ENCODE measurements at places on chromosomes 3 and 15.

GRCh38 chr15:29921130-29921601, 98.9 kb upstream of the TJP1 start:
- ATAC-seq: no peak

DNA sequence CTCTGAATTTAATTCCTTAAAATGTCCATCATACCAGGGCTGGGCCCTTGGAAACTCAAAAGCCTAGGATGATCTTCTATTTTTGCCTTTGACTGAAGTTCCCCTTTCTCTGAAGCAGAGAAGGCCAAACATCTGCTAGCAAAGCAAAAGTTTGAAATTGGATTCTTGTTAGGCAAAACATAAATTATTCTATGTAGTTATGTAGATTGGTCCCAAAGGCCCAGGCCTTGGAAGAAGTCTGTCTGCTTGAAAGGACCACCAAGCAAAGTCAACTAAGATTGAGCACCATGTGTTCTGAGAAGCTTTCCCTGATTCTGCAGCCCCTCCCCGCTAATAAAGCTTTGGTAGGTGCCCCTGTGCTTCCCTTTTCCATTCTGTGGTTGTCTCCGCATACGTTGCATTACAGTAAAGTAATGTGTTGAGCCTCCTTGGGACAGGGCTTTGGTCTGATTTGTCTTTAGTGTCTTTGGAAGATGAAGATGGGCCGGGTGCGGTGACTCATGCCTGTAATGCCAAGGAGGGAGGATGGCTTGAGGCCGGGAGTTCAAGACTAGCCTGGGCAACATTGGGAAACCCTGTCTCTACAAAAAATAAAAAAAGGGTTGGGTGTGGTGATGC, 56.4 kb downstream of the RPL39L start:
- ATAC-seq: no peak

DNA sequence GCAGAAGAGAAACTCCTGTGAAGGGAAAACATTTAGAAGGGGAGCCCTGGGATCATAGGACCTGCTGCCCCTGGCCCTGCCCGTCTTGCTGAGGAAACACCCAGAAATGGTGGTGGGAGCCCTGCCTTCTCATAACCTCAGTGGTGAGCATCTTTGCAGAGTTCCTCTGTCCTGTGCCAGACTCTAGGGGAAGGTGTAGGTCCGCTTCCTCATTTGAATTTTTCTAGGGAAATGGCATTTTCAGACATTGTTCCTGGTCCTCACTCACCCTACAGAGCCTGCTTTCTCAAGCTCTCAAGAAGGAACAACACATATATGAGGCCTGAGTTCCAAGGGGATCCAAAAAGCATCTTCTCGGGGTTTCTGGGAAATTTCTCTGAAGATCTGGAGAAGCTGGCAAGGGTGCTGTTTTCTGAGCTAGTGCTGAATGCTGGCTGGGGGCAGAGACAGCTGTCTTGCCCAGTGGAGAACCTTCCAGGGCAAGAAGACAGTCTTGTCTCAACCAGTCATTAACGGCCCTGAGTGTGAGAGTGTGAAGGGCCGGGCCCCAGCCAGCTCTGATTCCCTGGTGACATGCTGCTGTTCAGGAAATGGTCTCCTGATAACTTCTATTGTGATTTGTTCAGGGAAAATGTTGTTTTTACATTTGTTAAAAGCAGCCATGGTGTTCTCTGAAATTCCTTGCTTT, 283.1 kb upstream of the LRRFIP2 start:
- ATAC-seq: no peak

- ATAC-seq: no peak
These were observed 5.0 kb upstream of the IL17RE start for GRCh38 chr3:9897408-9898372.

GRCh38 chr3:48015431-48016180, 610 bp downstream of the MAP4 start:
- ATAC-seq: no peak

- no peak for ATAC-seq
These were observed 67.7 kb upstream of the NSMCE3 start for GRCh38 chr15:29337156-29337959.

DNA sequence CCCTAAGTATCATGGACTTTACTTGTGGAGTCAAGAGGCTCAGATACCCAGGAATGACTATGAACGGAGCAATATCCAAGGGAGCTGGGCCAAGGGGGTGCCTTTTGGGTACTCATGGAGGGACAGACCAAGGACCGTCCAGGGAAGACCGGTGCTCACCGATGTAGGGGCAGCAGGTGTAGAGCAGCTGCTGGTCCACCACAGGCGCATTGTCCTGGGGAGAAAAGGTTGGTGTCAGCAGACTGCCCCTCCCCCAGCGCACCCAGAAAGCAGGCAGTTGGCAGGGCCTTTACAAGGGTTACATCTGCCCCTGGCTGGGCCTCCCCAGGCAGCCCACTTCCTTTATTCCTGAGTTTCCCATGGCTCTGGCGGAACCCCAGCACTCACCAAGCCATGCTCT, 7.5 kb downstream of the CDAN1 start:
- ATAC-seq: no peak

DNA sequence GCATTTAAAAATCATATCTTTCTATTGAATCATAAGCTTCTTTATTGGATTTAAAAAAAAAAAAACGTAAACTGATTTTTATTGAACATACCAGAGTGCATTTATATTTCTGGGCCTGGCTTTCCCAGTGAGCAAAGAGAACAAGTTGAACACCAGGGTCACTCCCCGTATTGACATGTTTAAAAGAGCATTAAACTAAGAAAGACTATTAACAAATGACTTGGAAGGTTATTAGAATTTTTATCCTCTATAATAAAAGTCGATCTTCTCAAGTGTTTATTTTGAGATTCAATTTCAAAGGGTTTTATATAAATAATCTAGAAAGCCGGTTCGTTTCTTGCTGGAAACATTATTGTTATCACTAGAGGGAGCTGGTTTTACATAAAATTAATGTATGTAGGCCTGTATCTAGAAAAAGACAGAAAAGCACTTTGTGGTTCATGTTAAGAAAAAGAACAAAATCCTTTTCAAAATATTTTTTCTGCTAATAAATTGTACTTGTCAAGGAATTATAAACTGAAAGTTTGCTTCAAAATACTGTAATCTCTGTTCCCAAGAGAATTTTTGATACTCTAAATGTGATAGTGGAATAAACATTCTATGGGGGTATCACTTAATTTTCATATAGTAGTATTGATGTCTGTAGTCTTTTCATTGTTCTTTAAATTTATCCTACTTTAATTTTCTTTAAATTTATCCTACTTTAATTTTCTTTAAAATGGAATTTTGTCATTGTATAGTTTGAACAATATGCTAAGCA, 321.8 kb upstream of the MME start:
- no peak for ATAC-seq

GRCh38 chr15:43974852-43975251, 148.1 kb downstream of the WDR76 start:
- no peak for ATAC-seq

DNA sequence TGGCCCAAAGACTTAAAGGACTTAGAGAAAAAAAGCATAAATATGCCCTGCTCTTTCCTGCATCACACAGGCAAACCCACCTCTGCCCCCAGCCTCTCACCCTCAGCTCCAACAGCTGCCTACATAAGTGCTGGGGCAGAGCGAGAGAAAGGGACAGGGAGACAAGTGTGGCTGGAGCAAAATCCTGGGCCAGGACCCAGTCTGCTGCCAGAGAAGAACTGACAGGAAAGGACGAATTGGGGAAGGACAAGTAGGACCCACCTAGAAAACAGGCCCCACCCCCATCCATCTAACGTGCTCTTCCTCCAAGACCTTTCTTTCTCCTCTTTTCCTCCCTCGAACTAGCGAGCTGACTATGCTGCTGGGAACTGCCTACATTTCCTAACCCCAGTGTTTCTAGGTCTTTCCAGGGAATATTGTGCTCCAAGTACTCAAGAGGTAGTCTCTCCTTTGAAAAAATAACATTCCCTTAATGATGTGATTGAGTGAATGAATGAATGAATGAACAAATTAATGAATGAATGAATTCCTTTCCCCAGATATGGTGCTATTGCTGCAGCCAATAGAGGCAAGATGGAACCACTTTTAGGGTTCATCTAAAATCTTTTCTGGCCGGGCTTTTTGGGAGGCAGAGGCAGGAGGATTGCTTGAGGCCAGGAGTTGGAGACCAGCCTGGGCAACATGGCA, 18.4 kb downstream of the IGDCC4 start:
- no peak for ATAC-seq

GRCh38 chr3:14879211-14879874, 60.6 kb downstream of the FGD5 start:
- peak; percentile 44 for ATAC-seq

DNA sequence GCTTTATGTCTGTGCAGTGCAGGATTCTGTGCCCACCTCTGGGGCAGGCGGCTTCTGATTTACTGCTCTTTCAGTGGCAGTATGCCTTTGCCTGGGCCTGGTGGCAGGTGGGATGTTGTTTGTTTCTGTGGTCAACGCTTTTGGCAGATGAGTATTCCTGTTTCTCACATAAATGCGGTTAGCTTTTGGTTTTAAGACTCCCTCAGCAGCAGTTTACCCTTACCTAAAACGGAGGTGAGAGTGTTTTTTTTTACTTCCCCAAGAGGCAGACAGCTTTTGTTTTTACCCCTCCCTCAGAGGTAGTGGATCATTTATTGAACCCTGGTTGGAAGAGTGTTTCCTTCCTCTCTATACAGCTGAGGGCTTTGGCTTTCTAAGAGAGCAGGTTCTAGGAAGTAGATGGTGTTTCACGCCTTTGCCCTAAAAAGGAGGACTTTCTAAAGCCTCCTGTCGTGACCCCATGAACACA, 134.1 kb upstream of the PLSCR5 start:
- no peak for ATAC-seq

- no peak for ATAC-seq
These were observed 104.8 kb upstream of the OSTN start for GRCh38 chr3:191094057-191094845.

DNA sequence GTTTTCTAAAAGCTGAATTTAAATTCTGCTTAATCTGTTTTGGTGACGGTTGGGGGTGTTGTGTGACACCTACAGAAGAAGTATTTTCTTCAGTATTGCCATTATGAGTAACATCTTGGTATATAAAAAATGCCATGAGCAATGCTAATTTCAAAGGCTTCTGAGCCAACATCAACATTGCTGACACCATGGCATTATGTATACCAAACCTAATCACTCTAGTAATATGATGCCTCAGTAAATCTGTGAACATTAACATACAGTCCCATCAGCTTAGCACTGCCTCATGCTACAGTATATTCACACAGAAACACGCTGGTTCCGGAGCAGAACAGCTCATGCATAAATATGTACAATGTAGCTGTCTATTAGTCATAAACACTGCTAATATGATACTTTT, 75.8 kb downstream of the ZPLD1 start:
- no peak for ATAC-seq

- ATAC-seq: no peak
These were observed 48.8 kb upstream of the SRGAP3 start for GRCh38 chr3:9298236-9298635.

DNA sequence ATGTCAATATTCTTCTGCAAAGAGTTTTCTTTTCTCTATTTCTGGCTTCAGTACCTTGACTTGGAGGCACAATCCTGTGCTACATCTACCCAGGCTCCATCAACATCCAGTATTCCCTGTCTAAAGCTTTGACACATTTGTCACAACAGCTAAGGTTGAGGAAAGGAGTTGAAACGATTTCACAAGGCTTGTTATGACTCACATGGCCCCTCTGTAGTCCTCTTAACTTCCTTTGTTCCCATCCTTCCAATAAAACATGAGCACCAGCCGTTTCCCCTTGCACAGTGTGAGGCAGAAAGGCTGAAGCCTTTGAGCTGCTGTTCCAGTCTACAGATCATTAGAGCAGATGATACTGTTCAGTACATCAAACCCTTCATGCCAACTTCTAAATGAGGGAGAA, 163.0 kb upstream of the TMCO5A start:
- no peak for ATAC-seq

DNA sequence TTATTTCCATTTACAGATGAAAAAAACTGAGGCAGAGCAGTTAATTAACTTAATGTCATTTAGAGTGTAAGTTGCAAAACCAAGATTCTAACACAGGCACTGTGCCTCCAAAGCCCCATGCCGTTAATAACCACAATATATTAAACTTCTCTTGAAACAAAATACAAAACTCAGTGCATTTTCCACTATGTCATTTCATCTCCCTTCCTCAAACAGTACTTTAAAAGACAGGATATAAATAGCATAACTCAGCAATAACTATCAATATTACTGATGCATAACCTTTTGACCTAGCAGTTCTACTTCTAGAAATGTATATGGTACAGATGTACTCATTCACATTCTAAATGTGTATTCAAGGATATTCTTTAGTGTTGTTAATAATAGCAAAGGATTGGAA, 5.1 kb upstream of the TASOR start:
- ATAC-seq: no peak

DNA sequence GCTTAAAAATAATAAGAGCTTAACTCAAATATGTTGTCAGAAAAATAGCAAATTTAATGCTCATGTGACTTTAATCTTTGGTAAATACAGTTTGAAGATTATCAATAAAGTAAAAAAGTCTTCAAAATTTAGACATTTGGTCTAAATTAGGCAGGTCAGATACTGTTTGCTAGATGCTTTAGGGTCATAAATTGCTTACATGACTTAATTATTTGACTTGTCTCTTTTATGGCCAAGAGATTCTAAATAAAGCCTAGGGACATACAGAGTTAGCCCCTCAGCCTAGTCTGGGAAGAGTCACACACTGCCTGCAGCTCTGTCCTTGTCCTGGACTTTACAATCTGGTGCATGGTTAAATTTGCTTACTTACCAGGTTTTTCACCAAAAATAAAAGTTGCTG, 198.3 kb upstream of the LRRFIP2 start:
- no peak for ATAC-seq

DNA sequence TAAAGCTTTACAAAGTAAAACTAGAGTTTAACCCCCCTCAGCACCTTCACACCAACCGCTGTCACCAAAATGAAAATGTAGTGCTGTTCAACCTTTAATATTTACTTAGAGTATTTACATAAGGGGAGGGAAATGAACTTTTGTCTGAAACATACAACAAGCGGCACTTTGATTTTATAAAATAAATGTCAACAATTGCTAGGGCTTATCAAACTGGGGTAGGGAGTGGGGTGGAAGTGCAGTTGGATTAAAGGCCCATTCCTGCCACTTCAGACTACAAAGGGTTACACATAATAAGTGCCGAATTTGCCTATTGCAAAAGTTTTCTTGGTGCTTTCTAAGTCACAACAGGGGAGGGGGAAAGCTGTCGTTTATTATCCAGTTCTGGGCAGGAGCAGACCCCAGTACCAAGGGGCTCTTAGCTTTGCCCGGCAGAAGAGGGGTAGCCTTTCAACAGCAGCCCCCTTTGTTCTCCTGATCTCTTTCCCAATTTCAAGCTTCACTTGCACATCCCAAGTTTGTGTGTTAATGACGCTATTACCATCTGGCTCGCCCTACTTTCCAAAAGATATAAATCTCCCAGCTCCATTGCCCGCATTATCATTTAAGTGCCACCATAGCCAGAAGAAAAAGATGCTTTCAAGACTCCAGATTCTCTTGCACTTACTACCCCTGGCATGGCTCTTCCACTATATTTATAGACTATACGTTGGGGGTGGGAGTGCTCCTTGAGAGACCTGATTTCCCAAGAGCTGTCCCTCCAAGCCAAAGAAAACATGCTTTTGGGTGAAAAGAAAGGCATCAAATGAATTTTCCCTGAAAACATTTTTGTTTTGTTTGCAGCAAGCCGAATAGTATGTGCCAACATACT, 17.0 kb downstream of the SOX2 start:
- ATAC-seq: no peak
